Breast epithelium (tissue), 4 donors: ENCODE measurements at places on chromosomes 13 and 19.

- H3K4me1 ChIP-seq, result no peaks in the 10 kb centered on the region
- H3K36me3 ChIP-seq, result no peaks in the 10 kb centered on the region
- DNase-seq, result no peak
- peaks cover 4% of the 10 kb centered on the region for H3K27me3 ChIP-seq
- H3K4me3 ChIP-seq, result no peak overlapping the region
Observed at GRCh38 chr19:28472843-28473242, 740.1 kb downstream of the UQCRFS1 start.

DNA sequence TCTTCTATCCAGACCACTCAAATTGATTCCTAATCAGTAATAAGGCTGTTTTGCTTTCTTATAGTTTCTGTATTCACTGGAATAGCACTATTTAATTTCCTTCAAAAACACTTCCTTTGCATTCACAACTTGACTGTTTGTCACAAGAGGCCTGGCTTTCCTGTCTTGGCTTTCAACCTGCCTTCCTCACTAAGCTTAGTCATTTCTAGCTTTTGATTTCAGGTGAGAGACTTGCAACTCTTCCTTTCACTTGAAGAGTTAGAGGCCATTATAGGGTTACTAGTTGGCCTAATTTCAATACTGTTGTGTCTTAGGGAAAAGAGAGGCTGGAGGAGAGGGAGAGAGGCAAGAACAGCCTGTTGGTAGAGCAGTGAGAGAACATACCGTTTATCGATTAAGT is 47.0 kb downstream of the SACS start:
- no peak overlapping the region for H3K27ac ChIP-seq
- no peaks in the 10 kb centered on the region for H3K4me1 ChIP-seq
- no peak for DNase-seq
- H3K36me3 ChIP-seq, result no peaks in the 10 kb centered on the region
- no peak overlapping the region for H3K4me3 ChIP-seq

- no peak overlapping the region for H3K4me3 ChIP-seq
- no peaks in the 10 kb centered on the region for H3K4me1 ChIP-seq
- no peaks in the 10 kb centered on the region for H3K27me3 ChIP-seq
- H3K36me3 ChIP-seq, result no peaks in the 10 kb centered on the region
- H3K27ac ChIP-seq, result no peak overlapping the region
- no peak for DNase-seq
Observed at GRCh38 chr13:94317063-94317491, 162.4 kb downstream of the DCT start.

- no peaks in the 10 kb centered on the region for H3K36me3 ChIP-seq
- no peaks in the 10 kb centered on the region for H3K27me3 ChIP-seq
- H3K4me1 ChIP-seq, result no peaks in the 10 kb centered on the region
- no peak for DNase-seq
- no peak overlapping the region for H3K27ac ChIP-seq
- H3K4me3 ChIP-seq, result no peak overlapping the region
Observed at GRCh38 chr13:33865945-33866344, 48.0 kb downstream of the RFC3 start.

DNA sequence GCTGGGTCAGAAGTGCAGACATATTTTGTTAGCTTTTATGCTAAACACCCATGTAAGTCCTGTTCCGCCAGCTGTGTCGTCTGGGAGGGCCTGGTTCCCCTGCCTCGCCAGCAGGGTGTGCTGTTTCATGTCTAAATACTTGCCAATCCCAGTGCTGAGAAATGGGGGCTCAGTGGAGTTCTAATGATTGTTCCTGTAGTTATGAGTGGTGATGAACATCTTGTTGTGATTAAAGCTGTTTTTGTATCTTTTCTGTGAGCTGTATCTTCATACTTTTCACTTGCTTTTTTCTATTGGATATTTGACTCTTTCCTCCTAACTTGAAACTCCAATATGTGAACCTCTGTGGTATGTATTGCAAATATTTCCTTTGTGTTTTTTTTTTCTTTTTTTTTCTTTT is 32.7 kb downstream of the KDM4B start:
- H3K4me1 ChIP-seq, result peaks cover 5% of the 10 kb centered on the region
- H3K4me3 ChIP-seq, result no peak overlapping the region
- no peak overlapping the region for H3K27ac ChIP-seq
- DNase-seq, result no peak
- no peaks in the 10 kb centered on the region for H3K27me3 ChIP-seq

- DNase-seq, result no peak
- H3K36me3 ChIP-seq, result no peaks in the 10 kb centered on the region
- peaks cover 3% of the 10 kb centered on the region for H3K4me1 ChIP-seq
- no peaks in the 10 kb centered on the region for H3K27me3 ChIP-seq
Observed at GRCh38 chr19:16441661-16442162, 30.1 kb downstream of the EPS15L1 start.

DNA sequence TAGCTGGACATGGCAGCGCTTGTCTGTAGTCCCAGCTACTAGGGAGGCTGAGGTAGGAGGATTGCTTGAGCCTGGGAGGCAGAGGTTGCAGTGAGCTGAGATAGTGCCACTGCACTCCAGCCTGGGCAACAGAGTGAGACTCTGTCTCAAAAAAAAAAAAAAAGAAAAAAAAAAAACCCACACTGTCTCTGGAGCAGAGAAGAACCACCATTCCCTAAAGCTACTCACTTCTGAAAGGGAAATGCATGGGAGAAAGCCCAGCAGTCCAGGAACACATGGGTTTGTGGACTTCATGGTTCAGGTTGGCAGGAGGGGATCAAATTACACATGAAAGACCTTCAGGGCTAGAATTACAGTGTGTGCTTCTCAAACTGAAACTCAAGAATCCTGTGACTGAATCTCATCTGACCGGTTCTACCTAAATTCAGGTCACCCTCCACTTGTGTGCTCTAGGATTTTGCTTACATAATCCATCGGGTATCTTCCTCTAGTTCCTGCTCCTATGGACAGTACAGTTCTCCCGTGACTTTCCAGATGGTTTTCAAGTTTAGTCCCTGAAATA is 30.2 kb upstream of the CPB2 start:
- H3K27ac ChIP-seq, result peak overlapping the region; percentile 80
- no peaks in the 10 kb centered on the region for H3K36me3 ChIP-seq
- DNase-seq, result no peak
- H3K4me3 ChIP-seq, result no peak overlapping the region
- no peaks in the 10 kb centered on the region for H3K4me1 ChIP-seq
- H3K27me3 ChIP-seq, result no peaks in the 10 kb centered on the region

DNA sequence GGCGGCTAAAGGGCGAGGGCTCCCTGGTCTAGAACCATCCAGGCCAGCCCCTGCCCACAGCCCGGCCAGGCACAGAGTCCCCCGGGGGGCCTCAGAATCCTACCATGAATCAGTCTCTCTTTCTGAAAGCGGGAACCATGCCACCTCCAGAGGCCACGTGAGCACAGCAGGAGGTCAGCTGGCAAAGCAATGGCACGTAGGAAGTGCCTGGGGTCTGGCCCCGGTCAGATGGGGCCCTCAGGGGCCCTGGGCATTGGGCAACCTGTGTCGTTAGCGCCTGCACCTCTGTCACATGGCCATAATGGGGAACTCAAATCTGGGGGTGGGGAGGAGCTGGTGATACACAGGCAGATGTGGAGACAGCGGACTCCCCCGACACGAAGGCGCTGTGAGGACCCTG is 8.8 kb downstream of the MFSD12 start:
- no peak for DNase-seq
- H3K4me3 ChIP-seq, result no peak overlapping the region
- no peaks in the 10 kb centered on the region for H3K36me3 ChIP-seq
- H3K4me1 ChIP-seq, result no peaks in the 10 kb centered on the region
- H3K27me3 ChIP-seq, result no peaks in the 10 kb centered on the region

DNA sequence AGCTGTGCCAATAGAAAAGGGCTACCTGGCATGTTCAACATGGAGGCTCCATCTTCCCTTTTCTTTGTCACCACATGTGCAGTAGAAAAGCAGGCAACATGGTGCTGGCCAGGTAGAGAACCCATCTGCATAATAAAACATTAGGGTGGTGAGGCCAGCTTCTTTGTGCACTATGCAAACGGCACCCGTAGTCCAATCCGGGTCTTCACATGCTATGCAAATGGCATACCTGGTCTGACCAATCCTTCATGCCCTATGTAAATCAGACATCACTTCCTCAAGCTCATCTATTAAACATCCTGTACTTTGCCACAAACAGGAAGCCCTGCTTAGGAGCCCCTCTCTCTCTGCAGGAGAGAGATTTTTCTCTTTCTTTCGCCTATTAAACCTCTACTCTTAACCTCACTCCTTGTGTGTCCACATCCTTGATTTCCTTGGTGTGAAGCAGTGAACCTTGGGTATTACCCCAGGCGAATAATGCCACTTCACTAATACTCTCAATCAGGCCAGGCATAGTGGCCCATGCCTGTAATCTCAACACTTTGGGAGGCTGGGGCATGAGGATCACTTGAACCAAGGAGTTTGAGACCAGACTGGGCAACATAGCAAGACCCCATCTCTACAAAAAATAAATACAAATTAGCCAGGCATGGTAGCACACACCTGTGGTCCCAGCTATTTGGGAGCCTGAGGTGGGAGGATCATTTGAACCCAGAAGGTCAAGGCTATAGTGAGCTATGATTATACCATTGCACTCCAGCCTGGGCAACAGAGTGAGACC is 111.3 kb upstream of the MRI1 start:
- no peak overlapping the region for H3K4me3 ChIP-seq
- H3K27me3 ChIP-seq, result no peaks in the 10 kb centered on the region
- H3K27ac ChIP-seq, result no peak overlapping the region
- no peak for DNase-seq

GRCh38 chr13:34224877-34225276 is 406.9 kb downstream of the RFC3 start:
- H3K27ac ChIP-seq, result no peak overlapping the region
- no peak for DNase-seq
- no peaks in the 10 kb centered on the region for H3K27me3 ChIP-seq
- H3K4me3 ChIP-seq, result no peak overlapping the region
- no peaks in the 10 kb centered on the region for H3K4me1 ChIP-seq

DNA sequence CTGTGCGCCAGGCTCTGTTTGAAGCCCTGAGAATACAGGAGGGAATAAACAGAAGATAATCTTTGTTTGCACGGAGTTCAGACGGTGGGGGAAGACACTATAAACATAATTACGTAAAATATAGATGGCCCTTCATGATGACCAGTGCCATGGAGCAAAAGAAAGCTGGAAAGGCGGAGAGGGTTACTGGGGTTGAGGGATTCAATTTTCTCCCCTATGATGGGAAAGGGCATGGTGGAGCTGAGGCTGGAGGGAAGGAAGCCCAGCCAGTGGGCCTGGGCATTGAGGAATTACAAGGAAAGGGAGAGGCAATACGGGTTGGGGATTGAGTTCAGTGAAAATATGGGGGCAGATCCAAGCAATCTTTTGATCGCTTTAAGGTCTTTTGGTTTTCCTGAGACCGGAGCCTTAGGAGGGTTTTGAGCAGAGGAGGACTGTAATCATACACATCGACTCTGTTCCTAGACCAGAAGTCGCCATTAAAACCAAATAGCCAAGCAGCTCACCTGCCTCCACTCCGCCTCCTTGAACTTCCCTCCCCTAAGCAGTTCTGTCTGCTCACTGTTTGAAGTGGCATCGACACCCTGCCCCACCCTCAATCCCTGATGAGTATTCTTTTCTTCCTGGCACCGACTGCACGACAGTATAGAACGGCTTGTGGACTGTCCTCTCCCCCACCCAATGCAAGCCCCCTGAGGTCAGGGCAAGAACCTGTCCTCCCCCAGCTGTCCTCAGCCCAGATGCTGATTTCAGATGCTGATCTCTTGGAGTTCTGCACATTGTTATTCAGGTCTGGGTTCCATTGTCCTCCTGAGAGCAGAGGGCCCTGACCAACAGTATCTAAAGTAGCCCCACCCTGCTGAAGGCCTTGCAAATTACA is 813 bp upstream of the ZNF296 start:
- no peaks in the 10 kb centered on the region for H3K36me3 ChIP-seq
- no peak for DNase-seq
- no peaks in the 10 kb centered on the region for H3K4me1 ChIP-seq
- H3K27me3 ChIP-seq, result no peaks in the 10 kb centered on the region
- H3K27ac ChIP-seq, result peak overlapping the region; percentile 70

DNA sequence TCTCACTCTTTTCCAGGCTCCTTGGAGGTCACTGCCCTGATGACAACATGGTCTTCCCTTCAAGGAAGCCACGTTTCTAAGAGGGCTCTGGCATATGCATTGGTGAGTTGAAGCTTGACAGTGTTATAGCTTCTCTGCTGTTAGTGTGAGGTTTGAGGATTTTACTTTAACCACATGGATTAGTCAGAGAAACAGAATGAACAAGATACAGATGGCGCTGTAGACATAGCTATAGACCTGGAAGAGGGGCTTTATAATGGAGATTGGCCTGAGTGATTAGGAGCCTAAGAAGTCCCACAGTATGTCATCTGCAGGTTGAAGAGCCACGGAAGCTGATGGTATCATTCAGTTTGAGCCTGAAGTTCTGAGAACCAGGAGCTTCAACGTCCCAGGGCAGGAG is 18.4 kb upstream of the URI1 start:
- H3K4me3 ChIP-seq, result no peak overlapping the region
- DNase-seq, result no peak
- no peaks in the 10 kb centered on the region for H3K36me3 ChIP-seq
- H3K27ac ChIP-seq, result no peak overlapping the region
- no peaks in the 10 kb centered on the region for H3K4me1 ChIP-seq
- H3K27me3 ChIP-seq, result peaks cover 7% of the 10 kb centered on the region
